ENCODE measurements at places on chromosomes 7 and 10.

- no peak for DNase-seq
Measured at GRCh38 chr10:59536167-59537014, 173.3 kb downstream of the SLC16A9 start.

DNA sequence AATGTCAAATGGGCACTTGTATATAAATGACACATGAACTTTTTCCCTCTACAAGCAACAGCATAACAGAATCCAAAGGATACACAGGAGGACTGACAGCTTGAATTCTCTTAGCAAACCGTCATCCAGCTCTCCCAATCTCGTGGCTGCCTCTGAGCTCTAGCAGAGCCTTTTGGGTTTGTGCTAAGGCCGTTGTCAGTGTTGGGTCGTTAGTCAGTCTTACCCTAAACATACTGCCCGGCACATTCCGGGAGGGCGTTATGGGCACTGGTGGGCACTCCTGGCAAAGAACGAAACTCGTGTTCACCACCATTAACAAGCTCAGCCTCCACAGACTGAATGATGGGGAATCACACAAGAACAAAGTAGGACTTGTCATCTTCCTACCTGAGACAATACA is 19.6 kb upstream of the ENO4 start:
- DNase-seq: no peak

DNA sequence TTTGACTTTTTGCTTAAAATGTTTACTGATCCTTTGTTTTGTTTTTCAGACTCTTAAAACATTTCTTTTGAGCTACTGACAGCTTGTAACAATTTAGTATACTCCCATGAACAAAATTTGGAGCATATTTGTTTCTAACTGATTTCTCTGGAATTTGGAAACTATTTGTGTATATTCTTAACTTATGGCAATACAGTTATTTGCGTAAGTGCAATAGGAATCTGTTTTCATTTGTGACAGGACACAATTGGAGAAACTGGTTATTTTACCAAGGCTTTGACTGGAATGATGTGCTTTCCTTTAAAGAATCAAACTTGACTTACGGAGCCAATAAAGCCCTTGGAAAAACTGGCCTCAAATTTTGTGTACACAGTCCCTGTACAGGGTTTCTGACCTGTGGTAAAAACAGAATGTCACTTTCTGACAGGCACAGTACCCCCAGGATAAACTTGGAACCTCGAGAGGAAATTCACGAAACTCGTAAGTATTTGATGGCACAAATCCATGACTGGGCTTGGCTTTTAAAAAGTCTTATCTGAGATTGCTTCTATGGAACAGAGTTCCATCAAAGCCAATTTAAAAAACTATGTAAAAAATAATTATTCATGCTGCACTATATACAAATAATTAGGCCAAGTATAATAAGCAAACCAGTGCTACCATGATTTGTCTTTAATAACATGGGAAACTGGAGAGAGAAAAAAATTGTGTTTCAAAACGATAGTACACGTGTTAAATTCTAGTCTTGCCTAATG is 70.4 kb downstream of the ST8SIA6 start:
- no peak for DNase-seq

GRCh38 chr7:23341846-23342598 is 42.9 kb downstream of the MALSU1 start:
- no peak for DNase-seq

GRCh38 chr10:124157271-124157681 is 63.9 kb upstream of the CHST15 start:
- DNase-seq: no peak

- DNase-seq: no peak
Measured at GRCh38 chr10:70492786-70493659, 14.5 kb downstream of the PALD1 start.

GRCh38 chr10:96511044-96511945 is 2.4 kb downstream of the TLL2 start:
- no peak for DNase-seq

- no peak for DNase-seq
Measured at GRCh38 chr7:121097577-121097976, 109.1 kb downstream of the CPED1 start.

DNA sequence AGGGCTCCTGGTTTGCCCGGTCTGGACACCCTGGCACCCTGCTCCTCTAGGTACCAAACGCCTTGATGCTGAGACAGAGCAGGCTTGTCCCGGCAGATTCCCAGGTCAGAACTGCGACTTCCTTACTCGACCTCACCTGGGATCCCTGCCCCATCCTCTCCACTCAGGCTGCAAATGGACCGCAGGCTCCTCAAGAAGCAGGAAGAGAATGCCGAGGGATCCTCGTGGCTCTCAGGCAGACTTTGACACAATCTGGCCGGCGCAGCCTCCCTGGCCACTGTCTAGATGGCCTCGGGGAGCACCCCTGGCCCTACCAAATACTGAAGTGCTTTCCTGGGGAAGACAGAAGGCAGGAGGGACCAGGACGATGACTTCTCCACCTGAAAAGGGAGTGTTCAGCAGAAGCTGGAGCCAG is 421 bp upstream of the NODAL start:
- DNase-seq: no peak

DNA sequence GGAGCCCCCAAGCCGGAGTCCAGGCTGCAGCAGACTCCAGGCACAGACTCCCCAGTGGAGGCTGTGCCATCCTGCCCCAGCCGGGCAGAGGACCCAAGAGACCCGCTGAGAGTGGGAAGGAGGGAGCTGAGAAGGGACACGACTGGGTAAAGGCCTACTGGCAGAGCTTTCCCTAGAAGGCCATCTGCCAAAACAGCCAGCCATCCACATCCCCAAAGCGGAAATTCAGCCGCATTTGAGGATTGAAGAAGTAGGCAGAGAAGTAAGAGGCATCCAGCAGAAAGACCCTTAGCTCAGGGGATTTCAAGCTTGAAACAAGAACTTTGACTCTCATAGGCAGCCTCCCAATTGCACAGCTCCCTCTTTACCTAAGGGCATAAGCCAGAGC is 857 bp downstream of the CPXM2 start:
- no peak for DNase-seq

DNA sequence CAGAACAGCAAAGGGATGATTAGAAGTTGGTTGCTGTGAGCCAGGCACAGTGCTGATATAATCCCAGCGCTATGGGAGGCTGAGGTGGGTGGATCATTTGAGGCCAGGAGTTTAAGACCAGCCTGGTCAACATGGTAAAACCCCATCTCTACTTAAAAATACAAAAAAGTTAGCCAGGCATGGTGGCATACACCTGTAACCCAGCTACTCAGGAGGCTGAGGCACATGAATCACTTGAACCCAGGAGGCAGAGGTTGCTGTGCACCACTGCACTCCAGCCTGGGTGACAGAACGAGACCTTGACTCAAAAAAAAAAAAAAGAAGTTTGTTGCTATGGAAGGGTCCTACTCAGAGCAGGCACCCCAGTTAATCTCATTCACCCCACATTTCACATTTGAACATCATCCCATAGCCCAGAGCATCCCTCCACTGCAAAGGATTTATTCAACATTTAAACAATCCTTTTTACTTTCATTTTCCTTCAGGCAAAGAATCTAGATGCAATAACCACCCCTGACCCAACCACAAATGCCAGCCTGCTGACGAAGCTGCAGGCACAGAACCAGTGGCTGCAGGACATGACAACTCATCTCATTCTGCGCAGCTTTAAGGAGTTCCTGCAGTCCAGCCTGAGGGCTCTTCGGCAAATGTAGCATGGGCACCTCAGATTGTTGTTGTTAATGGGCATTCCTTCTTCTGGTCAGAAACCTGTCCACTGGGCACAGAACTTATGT is 4.1 kb downstream of the IL6 start:
- no peak for DNase-seq

- no peak for DNase-seq
Measured at GRCh38 chr7:80783678-80784327, 135.0 kb downstream of the SEMA3C start.

DNA sequence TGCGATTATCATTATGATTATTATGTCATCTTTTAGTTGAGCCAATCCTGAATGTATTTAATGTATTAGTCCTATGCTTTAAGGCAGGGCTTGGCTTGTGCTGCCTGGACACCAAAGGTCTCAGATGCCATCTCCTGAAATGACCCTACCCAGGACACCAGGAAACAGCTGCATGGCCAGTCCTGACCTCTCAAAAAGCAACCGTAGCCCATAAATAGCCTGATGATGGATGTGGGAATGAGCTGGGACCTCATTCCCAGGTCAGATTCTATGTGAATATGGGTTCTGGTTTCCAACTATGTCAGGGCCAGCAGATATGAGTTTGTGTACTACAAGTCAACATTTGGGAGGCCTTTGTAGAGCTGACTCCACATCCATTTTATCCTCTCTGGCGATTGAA is 438.4 kb downstream of the NRG3 start:
- no peak for DNase-seq

DNA sequence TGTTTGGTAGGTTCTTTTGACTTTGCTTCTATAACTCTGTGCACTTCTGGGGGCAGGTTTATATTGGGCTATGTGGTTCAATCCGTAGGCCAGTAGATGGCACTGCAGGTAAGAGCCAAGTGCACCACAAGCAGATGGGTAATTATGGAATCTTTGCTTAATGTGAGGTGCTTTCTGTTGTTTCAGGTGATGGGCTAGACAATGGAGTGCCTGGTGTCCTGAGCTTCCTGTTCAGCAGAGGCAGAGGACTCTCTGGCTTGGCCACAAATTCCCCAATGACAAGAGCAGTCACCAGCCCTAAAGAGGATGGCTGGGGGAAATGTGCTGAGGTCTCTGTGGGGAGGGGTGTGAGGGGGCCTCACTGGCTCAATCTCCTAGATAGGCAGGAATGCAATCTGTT is 455.0 kb downstream of the CCSER2 start:
- no peak for DNase-seq

DNA sequence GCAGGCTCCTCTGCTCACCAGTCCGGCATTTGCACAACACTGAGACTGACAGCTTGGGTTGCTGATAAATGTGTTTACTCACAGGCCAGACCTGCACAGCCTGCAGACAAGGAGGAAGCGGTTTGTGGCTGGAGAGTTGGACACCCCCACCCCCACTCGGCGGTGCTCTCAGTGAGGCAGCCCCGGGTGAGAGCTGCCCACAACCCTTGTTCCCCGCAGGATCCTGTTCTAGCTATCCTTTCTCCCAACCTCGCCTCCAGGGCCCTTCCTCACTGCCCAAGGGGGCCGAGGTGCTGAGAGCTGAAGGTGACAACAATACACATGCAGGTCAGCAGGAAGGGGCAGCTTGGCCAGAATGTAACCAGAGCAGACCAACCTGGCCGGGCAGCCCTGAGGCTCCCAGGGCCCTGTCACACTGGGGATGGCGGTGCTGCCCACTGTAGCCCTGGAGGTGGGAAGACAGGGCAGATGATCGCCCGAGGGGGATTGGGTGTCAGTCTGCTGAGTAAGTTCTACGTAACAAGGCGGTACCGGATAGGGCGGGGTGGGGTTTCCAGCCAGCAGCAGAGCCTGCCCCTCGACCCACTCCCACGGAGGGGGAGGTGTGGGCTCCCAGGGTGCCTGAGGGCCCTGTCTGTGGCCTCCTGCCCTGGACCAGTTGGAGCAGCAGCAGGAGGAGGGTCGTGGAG is 2.1 kb upstream of the ADAM8 start:
- peak; percentile 35 for DNase-seq

- DNase-seq: no peak
Measured at GRCh38 chr10:50919010-50919409, 33.6 kb upstream of the A1CF start.

DNA sequence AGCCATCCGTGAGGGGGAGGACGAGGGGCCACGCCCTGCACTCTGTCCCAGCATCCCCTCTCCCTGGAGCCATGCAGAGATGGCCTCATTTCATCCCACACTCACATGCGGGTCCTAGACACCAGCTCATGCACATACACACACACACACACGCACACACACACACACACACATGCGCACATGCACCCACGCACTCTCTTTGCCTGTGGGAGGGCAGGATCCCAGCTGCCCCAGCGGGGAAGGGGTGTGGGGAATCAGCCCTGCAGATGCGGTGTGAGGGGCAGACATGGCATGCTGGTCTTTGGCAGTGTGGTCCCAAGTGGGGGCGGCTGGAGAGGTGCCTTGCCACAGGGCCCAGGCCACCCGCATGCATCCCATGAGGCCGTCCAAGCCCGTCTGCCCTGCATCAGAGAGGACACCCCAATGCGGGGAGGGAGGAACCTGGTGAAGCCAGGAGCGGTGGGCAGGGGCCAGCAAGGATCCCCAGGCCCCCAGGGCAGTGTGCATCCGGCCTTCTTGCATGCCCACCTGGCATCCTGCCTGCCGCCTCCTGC is 68.1 kb downstream of the LHPP start:
- no peak for DNase-seq

DNA sequence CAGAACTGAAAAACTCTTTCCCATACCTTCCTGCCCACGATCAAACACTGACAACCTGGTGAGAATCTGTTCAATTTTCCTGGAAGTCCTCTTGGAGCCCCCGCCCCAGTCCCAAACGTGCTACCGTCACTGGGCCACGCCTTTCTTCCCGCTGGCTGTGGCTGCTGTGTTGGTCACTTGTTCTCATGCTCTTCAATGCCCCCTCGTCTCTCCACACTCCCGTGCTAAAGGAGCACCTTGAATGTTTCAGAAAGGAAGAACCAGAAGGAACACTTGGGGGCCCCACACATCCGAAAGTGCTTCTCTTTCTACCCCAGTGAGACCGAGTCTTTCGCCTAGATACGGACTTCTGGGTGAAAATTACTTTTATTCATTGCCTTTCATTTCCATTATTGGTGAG is 215.1 kb downstream of the DIP2C start:
- no peak for DNase-seq

DNA sequence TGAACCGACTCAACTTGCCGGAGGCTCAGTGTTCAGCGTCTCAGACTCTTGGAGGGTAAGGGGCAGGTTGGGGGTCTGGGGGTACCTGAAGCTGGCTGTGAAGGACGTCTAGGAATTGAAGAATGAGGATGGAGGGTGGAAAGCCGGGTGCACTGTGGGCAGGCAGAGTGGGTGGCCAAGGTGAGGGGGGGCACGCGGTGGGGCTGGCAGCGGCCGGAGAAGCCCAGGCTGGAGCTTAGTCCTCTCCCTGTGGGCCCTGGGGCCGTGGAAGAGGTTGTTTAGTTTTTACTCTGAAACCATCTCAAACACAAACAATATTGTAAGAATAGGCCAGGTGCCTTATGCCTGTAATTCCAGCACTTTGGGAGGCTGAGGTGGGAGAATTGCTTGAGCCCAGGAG is 83.4 kb downstream of the UNCX start:
- DNase-seq: no peak

- no peak for DNase-seq
Measured at GRCh38 chr10:73264423-73264822, 12.0 kb upstream of the MRPS16 start.

GRCh38 chr10:132899751-132900065 is 42.7 kb downstream of the CFAP46 start:
- DNase-seq: no peak
